Activated CD4-positive, alpha-beta T cell treated with anti-CD3 and anti-CD28 coated beads for 24 hours (primary cell): ENCODE measurements at places on chromosomes 11 and 22.
A peak's percentile ranks its signal among the peaks of the same experiment; 100 is the strongest.

- peak; percentile 2 for DNase-seq
Measured at GRCh38 chr11:19441752-19442553, 201.2 kb upstream of the E2F8 start.

- no peak for DNase-seq
Measured at GRCh38 chr11:124577716-124578427, 8.1 kb downstream of the OR8A1 start.

GRCh38 chr22:20656902-20657836 is 116.7 kb upstream of the SERPIND1 start:
- DNase-seq: no peak

- peak; percentile 93 for DNase-seq
Measured at GRCh38 chr11:65111744-65112545, at the start of gene TM7SF2. Gene TM7SF2 (plus strand): TSS chr11:65111872. CDS start chr11:65112016, 144 bp downstream.

DNA sequence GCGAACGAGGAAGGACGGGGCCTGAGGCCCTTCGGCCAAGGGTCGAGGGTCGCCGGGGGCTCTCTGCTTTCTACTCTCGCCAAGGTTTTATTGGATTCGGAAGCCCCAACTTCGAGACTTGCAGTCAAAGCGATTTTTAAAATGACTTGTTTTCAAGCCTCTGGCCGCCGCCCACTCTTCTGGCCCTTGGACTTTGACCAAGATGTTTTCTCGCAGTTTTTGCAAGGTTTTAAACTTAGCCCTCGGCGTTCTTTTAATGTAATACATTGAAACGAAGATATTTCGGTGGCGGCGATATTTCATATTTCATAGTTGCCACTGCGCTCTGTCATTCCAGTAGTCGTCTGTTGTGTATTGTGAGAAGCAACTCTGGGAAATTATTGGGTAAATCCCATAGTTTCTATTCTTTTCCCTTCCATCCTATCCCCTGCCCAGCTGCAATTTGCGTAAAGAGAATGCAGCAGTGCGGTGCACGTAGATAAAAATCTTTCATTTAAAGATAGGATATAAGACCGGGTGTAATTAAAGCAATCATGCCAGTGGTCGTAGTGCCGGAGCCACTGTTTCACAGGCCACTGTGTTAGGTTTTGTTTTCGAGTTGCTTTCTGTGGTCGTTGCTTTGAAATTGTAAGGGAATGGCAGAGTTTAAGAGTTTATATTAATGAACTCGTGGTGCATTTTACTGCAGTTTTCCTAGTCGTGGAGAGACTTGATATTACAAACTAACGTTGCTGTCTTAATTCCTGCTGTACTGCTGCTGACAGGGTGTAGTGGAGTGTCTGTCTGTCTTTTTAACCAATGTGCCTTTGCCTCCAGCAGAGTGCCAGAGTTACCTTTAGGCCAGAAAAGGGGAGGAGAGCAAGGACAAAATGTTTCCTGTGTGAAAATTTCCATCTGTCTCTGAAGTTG is 702 bp downstream of the BIRC2 start:
- DNase-seq: no peak

DNA sequence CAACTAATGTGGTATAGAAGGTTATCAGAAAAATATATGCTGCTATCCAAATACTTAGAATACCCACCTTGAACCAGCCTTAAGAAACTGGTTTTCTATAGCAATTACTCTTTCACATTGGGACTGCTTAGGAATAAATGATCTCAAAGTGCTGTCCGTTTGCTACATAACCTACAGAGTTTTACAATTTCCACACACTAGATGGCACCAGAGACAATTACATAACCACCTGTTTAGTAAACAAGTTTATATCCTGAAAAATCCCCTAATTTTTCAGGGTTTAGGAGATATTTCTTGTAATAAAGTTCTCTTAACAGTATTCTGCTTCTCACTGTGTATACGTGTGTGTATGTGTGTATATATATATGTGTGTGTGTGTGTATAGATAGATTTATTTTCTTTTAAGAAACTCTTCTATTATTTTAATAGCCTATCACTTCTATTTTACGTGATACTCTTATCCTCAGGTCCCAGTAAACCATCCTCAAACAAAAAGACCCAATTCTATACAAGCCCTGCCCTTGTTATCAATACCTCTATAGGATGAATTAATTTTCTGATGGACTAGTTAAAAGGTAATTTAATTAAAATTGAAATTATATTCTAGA is 6.7 kb upstream of the OR5I1 start:
- DNase-seq: no peak
